ENCODE measurements at places on chromosomes 3 and 15.

- no peak for DNase-seq
Observed at GRCh38 chr15:38207621-38208020, 45.0 kb upstream of the SPRED1 start.

DNA sequence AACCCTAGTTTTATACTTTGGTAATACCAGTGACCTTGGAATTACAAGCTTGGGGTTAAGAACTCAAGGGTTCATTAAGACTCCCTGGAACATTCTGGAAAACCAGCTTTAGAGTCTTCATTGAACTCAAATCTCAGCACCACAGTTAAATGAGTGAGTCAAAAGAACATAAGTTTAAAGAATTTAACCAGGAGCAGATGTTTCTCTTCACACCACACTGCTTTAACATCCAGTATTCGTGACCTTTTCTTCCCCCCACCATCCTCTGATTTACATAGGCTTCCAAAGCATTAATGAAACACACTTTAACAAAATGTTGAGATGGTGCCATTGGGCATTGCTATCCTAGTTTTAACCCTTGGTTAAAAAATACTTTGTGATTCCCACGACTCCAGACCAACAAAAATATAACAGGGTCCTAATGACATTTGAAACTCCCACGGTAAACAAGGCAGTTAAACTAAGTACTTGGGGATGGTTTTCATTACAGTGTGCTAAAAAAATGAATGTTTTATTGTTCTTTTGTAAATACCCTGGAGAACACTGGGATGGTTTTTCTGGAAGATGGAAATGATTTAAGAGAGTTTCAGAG lies 123.9 kb downstream of the OXNAD1 start:
- no peak for DNase-seq

- DNase-seq: no peak
Observed at GRCh38 chr3:177604181-177604580, 406.9 kb upstream of the TBL1XR1 start.

- DNase-seq: no peak
Observed at GRCh38 chr3:115648559-115648958, 25.2 kb downstream of the GAP43 start.

- DNase-seq: no peak
Observed at GRCh38 chr3:140370686-140371085, 307.2 kb upstream of the TRIM42 start.

DNA sequence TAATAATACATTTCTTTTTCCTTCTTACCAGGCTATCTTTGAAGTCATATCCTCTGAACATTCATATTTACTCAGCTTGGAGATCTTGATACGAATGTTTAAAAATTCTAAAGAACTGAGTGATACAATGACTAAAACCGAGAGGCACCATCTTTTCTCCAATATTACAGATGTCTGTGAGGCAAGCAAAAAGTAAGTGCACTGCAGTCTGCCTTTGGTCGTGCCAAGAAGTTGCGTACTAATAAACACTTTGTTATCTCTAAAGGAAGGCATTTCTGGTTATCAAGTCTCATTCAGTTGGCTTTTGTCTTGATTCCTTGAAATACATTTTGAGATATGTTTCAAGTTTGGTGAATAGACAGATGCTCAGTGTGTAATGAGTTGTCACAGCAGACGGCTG lies 31.6 kb downstream of the ARHGEF26 start:
- DNase-seq: no peak

Measured in H9 (cell line).